Thoracic aorta endothelial cell (primary cell): ENCODE measurements at places on chromosomes 1 and 21. TPM values are rescaled to one million over a fixed set of nuclear protein-coding genes. Genes with fewer than 3 reads are reported as not detected.

TAL1 gene
- 35.5 and 36.8 TPM in 2 replicates for total RNA-seq

GPR37L1 gene
- not detected in 2 replicates for total RNA-seq

ITLN1 gene
- total RNA-seq = not detected in 2 replicates

S1PR1 gene
- 225 and 313 TPM in 2 replicates for total RNA-seq

CD1E gene
- not detected in 2 replicates for total RNA-seq

JAM2 gene
- 1.9 and 2.4 TPM in 2 replicates for total RNA-seq

LCE7A gene
- not detected in 2 replicates for total RNA-seq

CLIC6 gene
- total RNA-seq = under 0.01 TPM in 1 of 2 replicates, not detected in the other

AHDC1 gene
- total RNA-seq = 8.9 and 12.2 TPM in 2 replicates

UBASH3A gene
- not detected in 2 replicates for total RNA-seq

RNU1-3 gene
- total RNA-seq = under 0.01 TPM in 2 replicates

SPRR2A gene
- total RNA-seq = not detected in 2 replicates

AMY1C gene
- not detected in 2 replicates for total RNA-seq

PEAR1 gene
- 45.9 and 50.5 TPM in 2 replicates for total RNA-seq

TMIGD3 gene
- 0.27 TPM in 1 of 2 replicates, not detected in the other for total RNA-seq

KCNT2 gene
- total RNA-seq = 0.57 and 0.66 TPM in 2 replicates
